ENCODE measurements at places on chromosomes 4 and X. TPM values are rescaled to one million over a fixed set of nuclear protein-coding genes. Genes with fewer than 3 reads are reported as not detected.

CT47A1 gene
- total RNA-seq, result not detected

MOSPD2 gene
- 8.7 TPM for total RNA-seq

TXK gene
- total RNA-seq, result 0.20 TPM

CDS1 gene
- 0.81 TPM for total RNA-seq

UGT2B15 gene
- not detected for total RNA-seq

PAGE2B gene
- not detected for total RNA-seq

CXCL13 gene
- not detected for total RNA-seq

NDST3 gene
- not detected for total RNA-seq

HPF1 gene
- total RNA-seq, result 16.9 TPM

SPIN2A gene
- 0.14 TPM for total RNA-seq

TLR2 gene
- 0.08 TPM for total RNA-seq

SLC4A4 gene
- total RNA-seq, result 2.8 TPM

TSPAN7 gene
- total RNA-seq, result 2.9 TPM

PIGA gene
- 7.3 TPM for total RNA-seq

PHF8 gene
- 12.6 TPM for total RNA-seq

TLR6 gene
- 3.6 TPM for total RNA-seq

SCFD2 gene
- 6.3 TPM for total RNA-seq

BEX3 gene
- total RNA-seq, result 252 TPM

CFAP97 gene
- total RNA-seq, result 12.5 TPM

SLC34A2 gene
- total RNA-seq, result not detected

MSANTD1 gene
- 0.05 TPM for total RNA-seq

SLITRK2 gene
- not detected for total RNA-seq
